ENCODE measurements at places on chromosomes 2 and 18.

DNA sequence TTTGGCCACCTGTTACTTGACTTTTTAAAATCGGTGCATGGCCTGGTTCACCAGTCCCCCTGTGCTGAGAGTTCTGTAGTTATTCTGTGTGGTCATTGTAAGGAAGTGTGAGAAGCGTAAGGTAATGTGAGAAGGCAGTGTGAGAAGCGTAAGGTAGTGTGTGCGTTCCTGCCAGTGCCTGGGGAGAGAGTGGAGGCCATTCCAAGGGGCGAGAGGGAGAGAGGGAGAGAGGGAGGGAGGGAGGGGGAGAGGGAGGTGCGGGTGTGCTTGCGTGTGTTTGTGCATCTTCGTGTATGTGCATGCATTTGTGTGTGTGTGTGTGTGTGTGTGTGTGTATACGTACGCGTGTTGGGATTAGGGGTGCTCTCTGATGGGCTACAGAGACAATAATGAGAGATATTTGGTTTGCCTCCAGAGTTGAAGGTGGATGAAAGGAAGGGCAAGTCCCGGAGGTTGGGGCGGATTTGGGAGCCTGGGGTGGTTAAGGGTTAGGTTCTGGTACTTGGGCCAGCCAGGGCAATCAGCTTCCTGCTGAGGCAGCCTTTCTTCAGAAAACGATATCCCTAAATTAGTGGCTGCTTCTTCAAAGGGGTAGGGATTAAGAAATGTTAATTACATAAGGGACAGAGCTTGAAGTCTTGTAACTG, 53.7 kb downstream of the SGPP2 start:
- no peak for DNase-seq

DNA sequence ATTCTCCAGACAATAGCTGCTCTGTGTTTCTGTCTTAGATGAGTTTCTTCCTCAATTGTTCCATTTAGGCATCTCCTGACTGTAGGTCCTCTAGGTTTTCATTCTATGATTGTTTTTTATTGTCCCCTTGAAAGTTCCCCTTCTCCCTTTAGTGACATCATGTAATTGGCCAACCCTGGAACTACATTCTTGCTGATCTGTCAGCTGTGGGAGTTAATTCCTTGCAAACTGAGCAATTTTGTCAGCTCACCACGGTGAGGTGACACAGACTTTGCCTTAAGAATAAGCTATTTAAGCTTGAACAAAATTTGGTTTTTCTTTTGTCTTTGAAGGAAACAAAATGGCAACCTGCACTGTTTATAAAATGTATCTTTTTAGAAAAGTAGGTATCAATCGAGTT, 95.9 kb downstream of the TXNL1 start:
- DNase-seq = no peak

DNA sequence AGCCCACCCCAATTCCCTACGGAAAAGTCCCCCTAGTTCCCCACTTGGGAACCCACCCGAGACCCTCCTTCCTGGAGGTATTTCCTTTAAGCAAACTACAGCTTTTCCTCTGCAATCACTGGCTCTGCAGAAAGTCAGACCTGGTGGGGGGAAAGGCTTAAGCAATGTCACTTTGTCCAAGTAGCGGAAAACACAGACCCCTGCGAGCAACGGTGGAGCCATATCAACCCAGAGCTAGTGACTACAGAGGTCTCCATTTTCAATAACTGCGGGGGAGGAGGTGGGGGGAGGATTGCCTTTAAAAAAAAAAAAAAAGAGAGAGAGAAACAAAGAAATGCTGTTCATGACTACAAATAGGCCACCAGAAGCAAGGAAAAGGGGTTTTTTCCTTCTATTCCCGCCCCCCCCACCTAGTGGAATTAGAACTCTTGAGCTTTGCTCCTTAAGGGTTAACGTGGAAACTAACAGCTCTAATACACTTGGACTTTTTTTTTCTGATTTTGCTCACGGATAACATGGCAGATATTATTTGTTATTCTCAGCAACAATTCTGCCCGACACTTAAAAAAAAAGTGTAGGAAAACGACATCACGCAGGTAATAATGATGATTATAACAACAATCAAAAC, 1.1 kb upstream of the FRZB start:
- no peak for DNase-seq

DNA sequence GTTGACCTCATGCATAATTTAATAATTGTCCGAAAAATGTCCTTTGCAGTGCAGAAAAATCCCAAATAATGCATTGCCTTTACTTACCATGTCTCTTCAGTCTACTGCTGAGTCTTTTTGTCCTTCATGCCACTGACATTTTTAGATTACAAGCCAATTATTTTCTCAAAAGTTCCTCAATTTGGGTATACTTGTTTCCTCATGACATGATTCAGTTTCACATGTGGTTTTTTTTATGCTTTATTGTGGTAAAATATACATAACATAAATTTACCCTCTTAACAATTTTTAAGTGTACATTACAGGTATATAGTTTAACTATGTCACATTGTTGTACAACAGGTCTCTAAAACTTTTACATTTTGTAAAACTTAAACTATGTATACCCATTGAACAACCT, 81.0 kb downstream of the EPC2 start:
- DNase-seq = no peak

DNA sequence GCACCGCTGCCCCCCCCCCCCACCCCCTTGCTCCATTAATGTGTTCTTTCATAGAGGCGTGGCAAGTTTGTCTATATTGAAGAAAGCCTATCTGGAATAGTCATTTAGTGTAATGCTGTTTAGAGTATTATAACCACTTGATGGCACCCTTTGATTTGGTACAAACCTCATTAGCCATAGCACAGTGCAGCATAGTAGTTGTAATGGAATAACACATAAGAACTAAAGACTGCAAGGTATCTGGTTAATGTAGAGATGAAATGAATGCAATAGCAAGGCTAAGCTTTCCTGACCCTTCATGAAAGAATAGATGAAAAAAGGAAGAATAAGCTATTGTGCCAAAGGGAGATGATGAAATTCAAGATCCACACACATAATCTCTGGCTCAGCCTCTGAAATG, 81.9 kb downstream of the EHBP1 start:
- no peak for DNase-seq

- DNase-seq = no peak
Observed at GRCh38 chr2:74887960-74888700, 54.2 kb downstream of the HK2 start.

GRCh38 chr2:64295326-64296139, 151.3 kb upstream of the PELI1 start:
- DNase-seq = no peak

DNA sequence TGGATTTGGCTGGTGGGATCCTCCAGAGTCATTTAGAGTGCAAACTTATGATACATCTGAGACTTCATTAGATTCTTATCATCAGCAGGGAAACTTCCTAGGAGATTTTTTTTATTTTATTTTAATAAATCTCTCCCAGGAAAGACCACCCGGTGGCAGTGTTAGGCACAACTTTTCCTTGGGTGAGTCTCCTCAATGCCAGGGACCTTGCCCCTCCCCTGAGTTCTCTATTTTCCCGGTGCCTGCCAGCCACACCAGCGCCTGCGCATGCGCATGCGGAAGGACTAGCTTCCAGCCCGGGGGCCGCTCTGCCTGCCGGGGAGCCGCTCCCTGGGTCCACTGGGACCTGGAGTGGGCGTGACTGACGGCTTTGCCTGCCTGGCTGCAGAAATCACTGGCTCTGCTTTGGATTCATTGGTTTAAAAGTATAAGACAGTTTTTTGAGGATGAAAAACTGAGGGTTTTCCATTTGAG, 86.6 kb downstream of the TMEM182 start:
- DNase-seq = no peak

DNA sequence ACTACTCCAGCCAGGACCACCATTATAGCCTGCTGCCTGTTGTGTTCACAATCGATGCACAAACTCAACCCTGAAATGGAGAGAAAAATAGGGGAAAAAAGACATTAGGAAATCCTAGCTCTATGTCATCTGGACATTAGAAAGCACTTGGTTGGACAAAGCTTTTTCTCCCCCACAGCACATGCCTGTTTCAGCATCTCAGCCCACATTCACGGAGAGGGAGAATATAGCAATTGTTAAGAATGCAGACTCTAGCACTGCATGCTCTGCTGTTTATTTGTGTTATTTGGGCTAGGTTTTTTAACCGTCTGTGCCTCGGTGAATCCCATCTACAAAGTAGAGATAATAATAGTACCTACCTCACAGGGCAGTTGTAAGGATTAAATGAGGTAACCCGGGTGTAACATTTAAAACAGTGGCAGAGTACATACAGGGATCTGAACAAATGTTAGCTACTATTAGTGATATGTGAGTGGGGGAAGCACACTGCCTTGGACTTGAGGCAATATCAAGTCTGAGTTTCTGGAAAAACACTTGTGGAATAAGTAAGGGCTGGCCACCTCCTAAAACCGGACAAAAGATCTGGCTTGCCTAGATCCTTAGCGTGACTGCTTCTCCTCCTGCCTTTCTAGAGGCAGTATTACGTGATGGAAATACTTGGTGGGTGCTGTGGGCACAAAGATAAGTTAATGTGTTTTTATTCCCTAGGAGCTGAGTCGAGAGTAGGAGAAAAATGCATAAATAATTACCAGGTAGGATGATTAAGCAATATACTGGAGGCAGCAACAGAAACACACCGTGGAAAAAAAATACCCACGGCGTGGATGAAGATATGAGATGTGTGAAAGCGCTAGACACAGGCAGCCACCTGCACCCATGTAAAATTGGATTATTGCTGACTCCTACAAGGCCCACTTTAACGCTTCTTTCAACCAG, 1.0 kb upstream of the PPP1CB start:
- DNase-seq = no peak

GRCh38 chr18:78244779-78245178, 734.8 kb upstream of the SALL3 start:
- no peak for DNase-seq

- no peak for DNase-seq
Observed at GRCh38 chr2:66494708-66495107, 59.8 kb downstream of the MEIS1 start.

- DNase-seq = no peak
Observed at GRCh38 chr2:26139269-26140183, 33.4 kb upstream of the GAREM2 start.

- no peak for DNase-seq
Observed at GRCh38 chr2:48668992-48669391, 51.3 kb downstream of the GTF2A1L start.

DNA sequence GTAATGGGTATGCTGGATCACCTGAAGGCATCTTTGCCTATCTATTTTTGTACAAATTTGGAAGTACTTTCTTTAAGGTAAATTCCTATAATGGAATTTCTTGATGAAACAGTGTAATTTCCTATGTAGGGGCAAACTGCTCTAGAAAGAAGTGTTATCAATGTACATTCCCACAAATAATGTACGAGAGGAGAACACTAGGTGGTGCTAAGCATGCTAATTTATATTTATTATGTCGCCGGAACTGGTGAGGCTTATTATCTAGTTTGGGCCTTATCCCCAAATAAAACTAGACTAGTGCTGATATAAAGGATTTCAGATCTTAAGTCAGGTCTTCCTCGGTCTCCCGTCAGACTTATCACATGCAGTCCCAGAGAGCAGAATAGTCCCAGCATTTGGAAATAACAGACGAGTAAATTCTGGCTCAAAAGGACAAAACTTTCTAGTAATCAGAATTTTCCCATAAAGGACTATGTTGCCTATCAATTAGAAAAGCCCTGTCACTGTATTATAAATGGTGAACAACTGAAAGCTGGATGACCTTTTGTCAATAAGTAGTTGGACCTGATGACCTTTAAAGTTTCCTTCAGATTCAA, 86.9 kb upstream of the RBBP8 start:
- no peak for DNase-seq

DNA sequence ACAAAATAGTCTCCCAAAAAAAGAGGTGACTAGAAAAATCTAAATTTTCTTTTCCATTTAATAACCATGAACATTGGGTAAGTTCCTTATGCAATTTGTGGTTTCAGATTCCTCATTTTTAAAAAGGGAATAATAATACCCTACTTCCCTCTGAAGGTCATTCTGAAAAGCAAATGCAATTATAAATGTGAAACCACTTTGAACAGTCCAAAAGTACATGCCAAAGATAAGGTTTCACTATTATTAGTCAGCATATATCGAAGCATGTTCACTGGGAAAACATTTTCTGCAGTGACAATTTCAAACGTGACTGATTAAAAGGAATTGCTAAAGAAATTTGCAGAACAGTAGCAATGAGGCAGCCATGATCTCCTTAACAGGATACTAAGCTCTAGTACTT, 100.1 kb upstream of the RNF152 start:
- no peak for DNase-seq

- no peak for DNase-seq
Observed at GRCh38 chr18:79356435-79356834, 39.3 kb upstream of the NFATC1 start.

- DNase-seq = no peak
Observed at GRCh38 chr2:81984969-81985637, 1680.6 kb upstream of the LRRTM1 start.

DNA sequence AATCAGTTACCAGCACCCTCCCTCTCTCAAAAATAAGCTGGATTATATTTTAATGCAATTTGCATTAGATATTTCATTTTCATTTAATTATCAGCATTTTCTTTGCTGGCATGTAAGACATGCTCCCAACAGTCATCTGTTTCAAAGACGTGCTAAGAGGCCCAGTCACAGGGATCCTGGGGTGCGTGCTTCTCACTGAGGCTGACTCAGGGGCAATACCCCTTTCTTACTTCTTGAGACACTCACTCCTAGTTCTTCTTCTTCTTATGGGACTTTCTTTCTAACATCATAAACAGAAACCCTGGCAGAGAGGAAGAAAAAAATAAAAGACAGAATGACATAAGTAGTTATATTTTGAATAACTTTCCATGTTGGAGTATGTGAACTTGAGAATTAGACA, 372.1 kb upstream of the MEX3C start:
- DNase-seq = no peak

- no peak for DNase-seq
Observed at GRCh38 chr2:168935810-168936581, 34.9 kb downstream of the G6PC2 start.

DNA sequence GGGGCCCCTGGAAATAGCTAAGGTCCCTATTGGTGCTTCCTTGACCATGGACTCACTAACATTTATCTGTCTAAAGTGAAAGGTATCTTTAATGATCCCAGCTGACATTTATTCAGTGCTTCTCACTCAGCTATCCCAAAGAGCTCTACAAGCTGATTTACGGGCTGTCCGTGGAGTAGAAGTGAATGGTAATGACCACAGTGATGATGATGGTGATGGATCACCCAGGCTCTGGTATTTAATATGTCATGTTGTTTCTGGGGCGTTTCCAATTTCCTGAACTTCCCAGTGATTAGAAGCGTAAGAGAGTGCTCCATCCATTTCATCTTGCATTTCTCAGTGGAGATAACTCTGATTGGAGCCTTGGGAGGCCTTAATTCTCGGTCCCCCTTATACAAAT, 304.3 kb downstream of the HRH4 start:
- DNase-seq = no peak

- no peak for DNase-seq
Observed at GRCh38 chr2:211982162-211982561, 556.4 kb downstream of the ERBB4 start.

All from cerebellar nuclear complex (tissue), 1 donor.